ENCODE measurements at places on chromosomes 16 and 17.

DNA sequence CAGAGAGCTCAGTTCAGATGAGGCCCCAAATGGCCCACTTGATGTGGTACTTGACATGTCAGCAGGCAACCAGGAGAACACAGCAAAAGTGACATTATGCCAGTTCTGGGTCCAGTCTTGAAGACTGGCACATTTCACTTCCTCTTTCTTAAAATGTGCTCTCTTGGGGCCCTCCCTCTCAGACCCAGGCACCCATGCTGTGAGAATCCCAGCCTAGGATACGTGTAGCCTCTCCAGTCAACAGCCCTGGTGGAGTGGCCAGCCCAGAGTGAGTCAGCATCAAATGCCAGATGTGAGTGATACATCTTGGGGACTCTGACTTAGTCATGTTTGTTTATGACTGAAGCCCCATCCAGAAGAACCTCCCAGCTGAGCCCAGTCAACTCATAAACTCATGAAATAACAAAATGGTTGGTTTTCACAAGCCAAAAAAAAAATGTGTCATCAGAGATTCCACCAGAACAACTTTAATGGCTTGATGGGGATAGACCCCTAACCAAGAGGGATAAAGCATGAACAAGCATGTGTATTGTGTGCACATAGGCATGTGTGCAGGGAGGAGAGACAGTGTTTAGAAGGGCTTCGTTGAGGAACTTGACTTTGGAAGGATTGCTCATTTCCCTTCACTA lies 82.5 kb upstream of the TNRC6C start:
- DNase-seq = peak; percentile 29

GRCh38 chr17:17790637-17791464 lies 45.9 kb downstream of the SREBF1 start:
- no peak for DNase-seq

- no peak for DNase-seq
These were observed 13.5 kb downstream of the TBX4 start for GRCh38 chr17:61465550-61466237.

GRCh38 chr16:57628783-57629293 lies 408 bp downstream of the ADGRG1 start:
- no peak for DNase-seq

- peak; percentile 48 for DNase-seq
These were observed 787 bp downstream of the NT5C start for GRCh38 chr17:75130632-75131277.

GRCh38 chr16:57769541-57770145 lies 32.6 kb downstream of the KIFC3 start:
- DNase-seq = no peak

DNA sequence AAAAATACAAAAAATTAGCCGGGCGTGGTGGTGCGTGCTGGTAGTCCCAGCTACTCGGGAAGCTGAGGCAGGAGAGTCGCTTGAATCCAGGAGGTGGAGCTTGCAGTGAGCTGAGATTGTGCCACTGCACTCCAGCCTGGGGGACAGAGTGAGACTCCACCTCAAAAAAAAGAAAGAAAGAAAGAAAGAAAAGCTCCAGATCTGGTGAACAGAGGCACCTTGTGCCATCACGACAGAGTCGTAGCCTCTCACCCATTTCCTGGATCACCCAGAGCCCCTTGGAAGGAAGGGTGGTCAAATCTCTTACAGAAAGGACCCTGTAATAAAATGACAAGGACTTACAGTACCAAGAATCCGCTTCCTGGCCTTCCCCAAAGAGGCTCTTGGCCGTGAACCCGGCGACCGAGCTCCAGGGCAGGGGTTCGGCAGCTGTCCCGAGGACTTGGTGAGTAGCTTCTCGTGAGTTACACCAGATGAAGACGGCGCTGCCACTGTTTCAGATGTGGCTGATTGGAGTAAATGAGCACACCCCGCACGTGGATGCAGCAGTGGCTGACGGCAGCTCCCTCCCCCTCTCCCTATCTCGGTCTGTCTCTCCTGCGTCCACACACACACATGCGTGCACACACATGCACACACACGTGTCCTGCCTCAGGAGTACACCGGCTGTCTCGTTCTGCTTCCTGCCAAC lies 13.5 kb downstream of the LGALS3BP start:
- DNase-seq = no peak

- DNase-seq = peak; percentile 61
These were observed 973 bp upstream of the UBTF start for GRCh38 chr17:44220213-44221083.

DNA sequence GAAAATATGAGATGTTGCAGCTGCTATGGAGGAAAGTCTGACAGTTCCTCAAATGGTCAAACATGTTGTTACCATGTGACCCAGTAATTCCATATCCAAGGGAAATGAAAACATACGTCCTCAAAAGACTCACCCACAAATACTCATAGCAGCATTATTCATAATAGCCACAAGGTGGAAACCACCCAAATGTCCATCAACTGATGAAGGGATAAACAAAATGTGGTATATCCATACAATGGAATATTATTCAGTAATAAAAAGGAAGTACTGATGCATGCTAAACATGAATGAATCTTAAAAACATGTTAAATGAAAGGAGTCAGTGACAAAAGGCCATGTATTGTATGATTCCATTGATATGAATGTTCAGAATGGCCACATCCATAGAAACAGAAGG lies 140.2 kb downstream of the PITPNC1 start:
- no peak for DNase-seq

GRCh38 chr17:36136439-36136838 lies 32.8 kb downstream of the CCL4 start:
- DNase-seq = no peak

- peak; percentile 11 for DNase-seq
These were observed 29.0 kb upstream of the RNPS1 start for GRCh38 chr16:2296661-2297505.
